Stimulated activated CD4-positive, alpha-beta T cell treated with anti-CD3 and anti-CD28 coated beads, Interleukin-12 subunit alpha, Interleukin-12 subunit beta, amount 100 ng/mL, for 24 hours (primary cell): ENCODE measurements at places on chromosomes 16 and 17.

DNA sequence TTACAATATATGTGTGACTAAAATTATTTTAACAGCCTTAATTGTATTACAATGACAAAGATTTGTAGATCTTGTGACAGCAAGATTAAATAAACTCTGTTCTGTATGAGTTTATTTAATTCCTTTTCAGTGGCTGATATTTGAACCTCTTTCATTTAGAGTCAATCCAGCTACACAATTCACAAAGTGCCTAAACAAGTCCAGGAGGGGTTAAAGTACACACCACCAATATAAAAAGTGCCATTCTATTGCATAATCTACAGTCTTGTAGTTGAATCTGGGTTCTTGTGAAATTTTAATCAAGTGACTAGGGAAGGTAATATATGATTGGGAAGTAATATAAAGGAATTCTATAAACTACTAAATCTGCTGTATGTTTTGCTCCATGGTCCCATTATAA is 3.9 kb upstream of the NFAT5 start:
- no peak for DNase-seq

- DNase-seq = no peak
These were observed 7.4 kb downstream of the FTO start for GRCh38 chr16:53711390-53711789.

GRCh38 chr16:79509211-79509631 is 91.3 kb downstream of the MAF start:
- no peak for DNase-seq

DNA sequence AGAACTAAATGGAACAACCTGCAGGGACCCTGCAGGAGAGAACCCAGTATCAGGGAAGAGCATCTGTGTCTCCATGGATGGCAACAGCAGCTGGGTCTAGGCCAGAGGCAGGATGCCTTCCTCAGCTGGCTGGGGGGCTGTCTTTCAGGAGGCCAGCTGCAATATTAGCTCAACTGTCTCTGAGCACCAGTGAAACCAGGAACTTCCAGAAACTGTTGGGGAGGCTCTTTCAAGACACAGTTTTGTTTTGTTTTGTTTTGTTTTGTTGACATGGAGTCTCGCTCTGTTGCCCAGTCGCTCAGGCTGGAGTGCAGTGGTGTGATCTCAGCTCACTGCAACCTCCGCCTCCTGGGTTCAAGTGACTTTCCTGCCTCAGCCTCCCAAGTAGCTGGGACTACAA is 7.6 kb downstream of the GPR142 start:
- DNase-seq = no peak

- DNase-seq = no peak
These were observed 18.4 kb downstream of the NPIPA1 start for GRCh38 chr16:14955546-14956231.
